H1 (cell line): ENCODE measurements at places on chromosomes 5 and 9. TPM values are rescaled to one million over a fixed set of nuclear protein-coding genes. Genes with fewer than 3 reads are reported as not detected.

SHISAL2B gene
- 8.6 and 10.6 TPM in 2 replicates for total RNA-seq

TAF11L5 gene
- not detected in 2 replicates for total RNA-seq

PHF24 gene
- 0.35 and 1.0 TPM in 2 replicates for total RNA-seq

GRCh38 chr9:136622538-136622948 lies 40.2 kb upstream of the EGFL7 start:
- no peaks in the 10 kb centered on the region for H3K36me3 ChIP-seq
- H3K4me3 ChIP-seq: no peak overlapping the region
- H3K4me1 ChIP-seq: no peaks in the 10 kb centered on the region
- no peak overlapping the region; the same call in 1 of the 2 replicates for H3K27ac ChIP-seq

- no peak for DNase-seq
- peaks cover 20% of the 10 kb centered on the region; the same call in 1 of the 2 replicates for H3K36me3 ChIP-seq
- no peaks in the 10 kb centered on the region for H3K27me3 ChIP-seq
- no peak overlapping the region for H3K27ac ChIP-seq
Measured at GRCh38 chr9:105311306-105311705, 66.9 kb downstream of the SLC44A1 start.

DNA sequence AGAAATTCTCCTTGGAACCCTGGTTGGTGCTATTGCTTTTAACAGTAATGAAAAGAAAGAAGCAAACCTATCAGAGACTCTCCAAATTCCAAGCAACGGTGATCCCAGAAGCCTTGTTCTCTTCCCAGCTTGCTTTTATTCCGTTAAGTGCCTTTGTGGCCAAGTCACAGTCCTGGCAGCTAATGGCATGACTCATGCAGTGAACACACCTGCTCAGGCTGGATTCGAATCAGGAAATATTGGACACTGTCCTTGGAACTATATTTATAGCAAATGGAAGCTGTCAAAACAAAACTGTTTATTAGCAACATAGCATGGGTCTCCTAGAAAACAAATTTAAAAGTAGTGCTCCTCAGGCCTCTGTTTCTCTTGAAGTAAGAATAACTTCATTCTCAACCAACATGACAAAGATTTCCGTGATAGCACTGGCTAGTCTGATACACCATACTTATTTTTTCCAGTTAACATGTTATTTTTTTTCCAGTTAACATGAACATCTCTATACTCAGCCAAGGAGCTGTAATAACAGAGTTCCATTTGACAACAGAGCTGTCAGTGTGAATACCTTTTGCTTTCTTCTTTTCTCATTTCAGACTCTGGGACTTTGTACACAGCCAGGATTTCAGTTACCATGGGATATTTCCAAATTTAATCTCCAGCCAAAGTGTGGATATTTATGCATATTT lies 502.4 kb downstream of the GADD45G start:
- H3K27me3 ChIP-seq: no peaks in the 10 kb centered on the region
- no peak overlapping the region for H3K27ac ChIP-seq
- H3K4me1 ChIP-seq: no peaks in the 10 kb centered on the region
- no peak for DNase-seq
- no peak overlapping the region for H3K4me3 ChIP-seq

- H3K27ac ChIP-seq: no peak overlapping the region
- no peaks in the 10 kb centered on the region for H3K27me3 ChIP-seq
- no peak for DNase-seq
- no peaks in the 10 kb centered on the region for H3K36me3 ChIP-seq
- no peaks in the 10 kb centered on the region for H3K4me1 ChIP-seq
Measured at GRCh38 chr5:40332970-40333369, 346.7 kb upstream of the PTGER4 start.
